Gastrocnemius medialis (tissue), 4 donors: ENCODE measurements at places on chromosomes 2 and 18. TPM values are rescaled to one million over a fixed set of nuclear protein-coding genes. Genes with fewer than 3 reads are reported as not detected.

Gene OSBPL1A
- total RNA-seq, result 61.5 TPM

GRCh38 chr2:125471963-125472362 is 1184.0 kb upstream of the GYPC start:
- DNase-seq, result no peak

DNA sequence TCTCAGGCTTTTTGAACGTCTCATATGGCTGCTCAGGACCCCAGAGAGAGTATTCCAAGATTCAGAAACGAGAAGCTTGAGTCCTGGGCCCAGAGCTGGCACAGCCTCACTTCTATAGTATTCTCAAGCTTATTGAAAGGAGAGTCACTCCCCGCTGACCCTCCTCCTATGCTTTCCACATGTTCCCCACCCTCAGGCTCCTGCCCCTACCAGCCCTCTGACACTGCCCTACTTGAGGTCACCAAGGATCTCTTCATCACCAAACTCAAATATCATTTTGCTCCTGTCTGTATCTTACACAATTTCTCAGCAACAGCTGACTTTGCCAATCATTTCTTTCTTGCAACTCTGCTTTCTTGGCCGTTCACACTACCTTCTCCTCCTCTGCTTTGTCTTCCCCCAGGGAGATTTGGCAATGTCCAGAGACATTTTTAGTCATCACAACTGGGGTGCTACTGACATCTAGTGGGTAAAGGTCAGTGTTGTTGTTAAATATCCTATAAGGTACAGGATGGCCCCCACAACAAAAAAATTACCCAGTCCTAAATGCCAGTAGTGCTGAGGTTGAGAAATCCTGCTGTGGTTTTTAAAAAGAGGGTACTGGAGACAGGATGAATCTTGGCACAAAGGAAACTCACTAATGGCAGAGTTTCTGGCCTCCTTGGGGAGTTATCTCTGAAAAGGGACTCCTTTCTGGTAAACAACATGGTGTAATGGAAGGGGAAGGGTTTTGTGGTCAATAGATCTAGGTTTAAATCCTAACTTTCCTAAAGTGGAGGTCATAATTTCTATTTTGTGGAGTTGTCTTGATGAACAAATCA is 26.9 kb upstream of the INSIG2 start:
- DNase-seq, result peak; percentile 33

DNA sequence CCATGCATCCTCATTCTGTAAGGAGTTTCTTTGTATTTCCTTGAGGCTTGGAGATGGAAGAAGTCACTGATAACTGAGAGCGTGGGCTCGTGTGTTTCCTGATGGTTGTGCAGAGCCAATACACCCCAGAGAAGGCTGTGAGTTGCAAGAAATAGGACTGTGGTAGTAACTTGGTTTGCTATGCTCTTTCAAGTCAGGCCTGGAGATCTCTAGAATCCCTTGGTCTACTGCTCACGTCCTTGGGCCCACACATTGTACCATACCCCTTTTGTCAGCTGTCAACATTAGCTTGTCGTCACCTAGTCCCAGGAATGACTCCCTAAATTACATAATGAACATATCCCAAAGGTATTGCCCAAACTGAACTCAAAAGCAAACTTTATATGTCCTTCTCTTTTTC is 238.3 kb upstream of the REV1 start:
- DNase-seq, result no peak

DNA sequence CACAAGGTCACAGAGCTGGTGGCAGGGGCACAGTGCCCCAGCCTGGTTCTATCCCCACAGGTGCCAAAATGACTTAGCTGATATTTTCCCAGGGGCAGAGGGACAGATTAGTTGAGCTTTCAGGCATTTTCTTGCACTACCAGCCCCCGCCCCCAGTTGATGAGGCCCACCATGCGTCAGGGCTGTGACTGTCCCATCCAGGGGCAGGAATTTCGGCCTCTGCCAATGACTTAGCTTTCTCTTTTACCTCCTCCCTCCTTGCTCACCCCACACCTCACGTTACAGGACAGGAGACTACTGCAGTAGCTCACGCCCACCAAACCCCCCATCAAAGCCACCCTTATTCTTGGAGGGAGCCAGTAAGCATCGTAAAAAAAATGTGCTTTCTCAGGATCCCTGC is 31.5 kb downstream of the MRO start:
- no peak for DNase-seq

Gene FHOD3
- total RNA-seq, result 32.5 TPM

DNA sequence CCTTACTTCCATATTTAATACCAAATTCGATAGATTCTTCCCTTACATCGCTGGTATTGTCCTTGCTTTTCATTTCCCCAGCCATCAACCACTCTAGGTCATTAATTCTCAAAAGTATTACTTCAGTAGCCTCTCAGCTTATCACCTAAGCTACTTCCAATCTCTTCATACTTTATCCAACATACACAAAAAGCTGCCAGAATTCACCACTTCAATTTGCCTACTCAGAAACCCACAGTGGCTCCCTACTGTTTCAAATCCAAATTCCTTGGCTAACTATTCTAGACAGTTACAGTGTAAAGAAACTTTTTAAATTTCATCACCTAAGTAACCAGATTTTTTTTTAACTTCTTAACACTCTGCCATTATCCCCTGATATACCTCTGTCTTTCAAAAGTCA is 4.7 kb downstream of the SLC25A12 start:
- no peak for DNase-seq

- DNase-seq, result no peak
These were observed 16.6 kb downstream of the TSPYL6 start for GRCh38 chr2:54239427-54239826.

DNA sequence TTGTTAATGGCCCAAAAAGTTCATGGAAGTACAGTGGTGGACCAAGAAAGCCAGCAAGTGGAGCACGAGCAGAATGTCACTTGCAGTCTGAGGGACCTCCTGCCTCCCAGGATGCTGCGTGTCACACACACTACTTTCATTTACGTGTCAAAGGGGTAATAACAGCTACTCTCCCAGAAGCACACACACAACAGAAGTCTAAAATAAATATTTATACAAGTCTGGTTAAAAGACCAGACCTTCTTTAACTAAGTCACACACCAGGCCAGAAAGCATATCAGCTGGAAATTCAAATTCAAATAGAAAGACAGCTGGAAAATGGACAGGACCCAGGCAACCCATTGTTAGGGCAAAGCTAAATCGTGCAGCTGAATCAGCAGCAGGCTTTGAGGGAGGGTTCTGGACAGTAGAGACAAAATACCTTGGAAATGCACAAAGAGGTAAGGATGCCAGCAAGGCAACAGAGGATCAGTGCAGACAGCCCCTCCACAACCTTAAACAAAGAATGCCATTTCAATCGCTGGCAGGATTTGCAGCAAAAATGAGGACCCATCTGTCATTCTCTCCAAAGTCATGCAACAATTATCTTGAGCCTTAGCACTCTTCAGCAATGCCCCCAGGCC is 160.5 kb downstream of the TMEM163 start:
- no peak for DNase-seq

Gene TXNDC2
- total RNA-seq, result not detected

Gene STPG4
- total RNA-seq, result 0.33 TPM

DNA sequence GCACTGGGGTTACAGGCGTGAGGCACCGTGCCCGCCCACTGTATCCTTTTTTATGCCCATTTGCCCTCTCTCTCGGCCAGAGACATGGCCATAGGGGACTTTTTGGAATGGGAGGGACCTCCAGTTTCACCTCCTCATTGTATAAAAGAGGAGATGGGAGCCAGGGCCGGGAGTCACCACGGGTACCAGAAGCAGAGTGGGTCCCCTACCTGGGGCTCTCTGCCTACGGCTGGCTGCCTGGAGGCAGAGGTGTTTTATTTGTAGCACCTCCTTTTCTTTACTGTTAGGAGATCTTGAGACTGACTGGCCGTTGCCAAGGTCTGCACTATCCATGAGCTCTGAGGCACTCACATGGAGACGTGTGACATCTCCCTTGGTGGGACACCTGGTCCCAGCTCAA is 162.8 kb downstream of the LDLRAD4 start:
- DNase-seq, result no peak

Gene BZW1
- 268 TPM for total RNA-seq

- DNase-seq, result no peak
These were observed 770 bp downstream of the NBAS start for GRCh38 chr2:15560140-15560987.

GRCh38 chr2:26052740-26053139 is 18.9 kb downstream of the RAB10 start:
- DNase-seq, result no peak

GRCh38 chr2:25491966-25492532 is 150.3 kb upstream of the DNMT3A start:
- no peak for DNase-seq
